Astrocyte of the cerebellum (primary cell): ENCODE measurements at places on chromosomes 3 and 15.
A peak's percentile ranks its signal among the peaks of the same experiment; 100 is the strongest.

GRCh38 chr3:177481329-177481728, 284.0 kb upstream of the TBL1XR1 start:
- no peak for DNase-seq

- no peak for DNase-seq
These were observed 498.0 kb upstream of the CFAP20DC start for GRCh38 chr3:59547874-59548273.

GRCh38 chr3:56981445-56982230, 78.8 kb upstream of the SPATA12 start:
- no peak for DNase-seq

DNA sequence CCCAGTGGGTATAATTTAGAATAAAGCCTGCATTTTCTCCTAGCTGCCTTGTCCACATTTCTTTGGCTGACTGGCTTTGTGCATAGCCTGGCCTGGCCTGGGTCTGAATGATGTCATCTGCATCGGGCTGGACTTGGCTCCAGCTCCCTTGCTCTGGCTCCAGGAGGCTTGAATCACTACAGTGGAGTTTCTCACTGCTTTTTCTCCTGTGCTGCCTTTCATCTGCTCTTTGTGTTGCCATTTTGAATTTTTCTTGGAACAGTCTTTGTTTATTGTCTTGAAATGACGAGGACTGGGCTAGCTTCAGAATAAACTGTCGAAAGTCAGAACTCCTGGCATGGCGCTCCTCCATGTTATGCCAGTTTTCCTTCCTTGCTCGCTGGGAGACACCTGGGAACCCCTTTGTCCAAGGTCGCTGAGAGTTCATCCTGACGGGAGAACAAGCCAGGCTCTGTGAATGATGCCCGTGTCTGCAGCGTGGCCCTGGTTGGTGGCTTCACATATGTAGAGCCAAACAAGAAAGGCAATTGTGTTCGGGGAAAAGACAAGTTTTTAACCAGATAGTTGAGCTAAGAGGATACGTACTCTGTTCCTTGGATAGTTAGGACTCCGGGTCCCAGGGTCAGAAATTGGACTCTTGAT, 258.9 kb downstream of the PDZRN3 start:
- DNase-seq: peak; percentile 75

DNA sequence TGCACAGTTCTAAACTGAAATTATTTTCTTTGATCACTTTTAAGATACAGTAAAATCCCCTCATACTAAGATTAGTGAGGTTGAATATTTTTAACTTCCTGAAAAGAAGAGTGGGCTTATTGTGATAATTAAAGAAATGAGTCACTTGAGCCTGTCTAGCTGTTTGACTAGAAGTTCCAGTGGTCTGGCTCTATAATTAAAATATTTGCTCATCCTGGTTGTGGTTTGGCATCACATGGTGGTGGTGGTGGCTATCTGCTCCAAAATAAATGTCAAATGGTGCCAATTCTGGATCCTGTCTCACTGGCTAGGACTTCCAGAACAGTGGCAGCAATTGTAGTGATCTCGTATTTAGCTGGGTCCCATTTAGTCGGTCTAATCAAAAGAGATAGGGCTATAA, 8.6 kb upstream of the TEX9 start:
- DNase-seq: peak; percentile 57

DNA sequence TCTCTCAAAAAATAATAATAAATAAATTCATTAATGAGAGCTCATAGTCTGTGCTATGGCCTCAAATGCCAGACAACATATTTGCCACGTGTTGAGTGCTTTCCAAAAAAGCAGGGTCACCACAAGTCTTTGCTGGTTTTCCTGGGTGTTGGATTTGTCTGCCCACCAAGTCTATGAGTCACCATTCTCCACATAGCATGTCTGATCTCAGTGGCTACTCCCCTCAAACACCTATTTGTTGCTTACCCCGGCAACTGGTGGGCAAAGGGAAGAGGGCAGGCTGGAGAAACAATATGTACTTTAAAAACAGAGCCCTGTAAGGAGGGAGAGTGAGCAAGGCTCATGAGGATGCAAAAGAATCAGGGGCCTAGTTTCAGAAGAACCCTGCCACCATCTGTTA, 120.0 kb upstream of the ARRDC4 start:
- no peak for DNase-seq

DNA sequence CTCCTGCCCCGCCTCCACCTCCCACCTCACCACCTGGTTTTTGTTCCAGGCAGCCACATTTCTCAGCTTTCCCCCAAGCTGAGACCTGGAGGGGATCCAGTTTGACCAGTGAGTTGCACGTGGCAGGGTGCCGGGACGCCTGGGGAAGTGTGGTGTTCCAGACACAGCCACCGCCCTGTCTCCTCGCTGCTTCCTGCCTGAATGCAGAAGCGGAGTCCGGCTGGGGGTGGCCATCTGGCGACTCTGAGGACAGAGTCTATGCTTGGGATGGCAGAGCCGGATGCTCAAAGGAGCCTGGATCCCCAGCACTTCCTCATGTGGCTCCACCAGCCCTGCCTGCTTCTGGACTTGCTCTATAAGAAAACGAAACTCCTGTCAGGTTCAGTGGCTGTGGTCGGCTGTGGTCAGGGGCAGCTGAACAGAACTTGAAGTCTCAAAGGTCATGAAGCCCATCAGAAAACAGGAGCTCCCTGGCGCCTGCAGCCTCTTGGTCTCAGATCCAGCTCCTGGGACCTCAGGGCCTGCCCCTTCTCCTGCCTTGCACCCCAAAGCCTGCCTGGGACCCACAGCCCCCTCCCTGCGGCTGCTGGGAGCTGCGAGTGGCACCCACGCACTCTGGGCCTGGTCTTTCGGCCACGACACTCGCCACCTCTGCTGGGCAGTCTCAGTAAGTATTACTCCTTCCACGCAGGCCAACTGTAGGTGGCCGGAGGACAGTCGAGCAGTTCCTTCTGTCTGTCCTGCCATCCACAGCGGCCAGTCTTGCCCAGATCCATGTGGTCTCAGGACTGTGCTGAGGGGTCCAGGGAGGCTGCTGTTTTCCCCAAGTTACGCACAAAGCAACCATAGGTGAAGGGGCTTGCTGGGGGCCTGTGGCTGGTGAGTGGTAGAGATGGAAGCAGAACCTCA, 112.8 kb upstream of the MEF2A start:
- DNase-seq: peak; percentile 38

DNA sequence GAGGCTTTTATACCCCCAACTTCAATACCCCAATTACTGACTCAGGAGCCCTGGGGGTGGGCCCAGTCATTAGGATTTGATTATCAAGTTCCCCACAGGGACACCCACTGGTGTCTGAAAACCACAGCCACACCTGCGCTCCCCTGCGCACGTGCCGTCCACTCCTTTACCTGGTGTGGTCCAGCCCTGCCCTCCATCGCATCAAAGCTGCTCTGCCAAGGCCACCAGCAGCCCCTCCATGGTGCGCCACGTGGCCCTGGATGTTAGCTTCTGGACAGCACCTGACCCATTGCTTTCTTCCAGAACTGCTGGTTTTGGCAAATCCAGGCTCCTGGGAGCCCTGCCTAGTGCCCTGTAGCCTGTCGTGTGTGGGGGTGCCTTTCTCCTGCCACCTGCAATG, 136.3 kb downstream of the NSMCE3 start:
- DNase-seq: no peak

DNA sequence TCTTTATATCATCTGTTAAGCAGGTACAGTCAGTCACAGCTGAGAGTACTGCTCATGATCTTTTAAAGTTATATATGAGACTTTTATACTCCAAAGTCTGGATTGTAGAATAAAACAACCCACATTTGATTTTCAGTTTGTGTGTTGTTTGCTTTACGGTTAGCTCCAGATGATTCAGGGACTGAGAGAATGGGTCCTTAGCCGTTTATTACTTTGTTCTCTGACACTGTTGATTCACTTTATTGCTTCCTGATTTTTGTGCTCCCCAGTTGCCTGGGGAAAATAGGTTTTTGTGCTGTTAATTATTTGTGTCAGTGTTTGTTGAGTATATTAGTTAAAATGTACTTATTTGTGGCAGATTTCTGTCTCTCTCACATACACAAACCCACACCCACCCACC, 8.6 kb upstream of the EBLN2 start:
- DNase-seq: no peak

- no peak for DNase-seq
These were observed 98.6 kb upstream of the LPP start for GRCh38 chr3:188055388-188055787.

DNA sequence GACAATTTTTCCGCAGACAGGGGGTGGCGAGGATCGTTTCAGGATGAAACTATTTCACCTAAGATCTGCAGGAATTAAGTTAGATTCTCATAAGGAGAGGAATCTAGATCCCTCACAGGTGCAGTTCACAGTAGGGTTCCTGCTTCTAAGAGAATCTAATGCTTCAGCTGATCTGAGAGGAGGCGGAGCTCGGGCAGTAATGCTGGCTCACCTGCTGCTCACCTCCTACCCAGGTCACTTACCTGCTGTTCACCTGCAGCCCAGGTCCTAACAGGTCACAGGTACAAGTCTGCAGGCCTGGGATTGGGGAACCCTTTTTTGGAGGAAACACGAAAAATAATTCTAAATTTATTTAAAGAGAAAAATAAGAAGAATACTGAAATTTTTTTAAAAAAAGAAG, 406.8 kb downstream of the MCTP2 start:
- DNase-seq: no peak

GRCh38 chr3:10411598-10412332, 90.9 kb upstream of the SEC13 start:
- no peak for DNase-seq

GRCh38 chr3:52721730-52722008, 15.8 kb downstream of the SPCS1 start:
- no peak for DNase-seq

- DNase-seq: no peak
These were observed at the start of gene KY for GRCh38 chr3:134650431-134651346. Gene KY (minus strand): TSS chr3:134651022. CDS start chr3:134650960, 62 bp downstream.
